ENCODE measurements at places on chromosomes 3 and 15. TPM values are rescaled to one million over a fixed set of nuclear protein-coding genes. Genes with fewer than 3 reads are reported as not detected.

The OR5AC2 gene
- not detected for polyA plus RNA-seq

The LNP1 gene
- polyA plus RNA-seq: 0.47 TPM

The LRRK1 gene
- polyA plus RNA-seq: 0.02 TPM

The RBMS3 gene
- polyA plus RNA-seq: not detected

DNA sequence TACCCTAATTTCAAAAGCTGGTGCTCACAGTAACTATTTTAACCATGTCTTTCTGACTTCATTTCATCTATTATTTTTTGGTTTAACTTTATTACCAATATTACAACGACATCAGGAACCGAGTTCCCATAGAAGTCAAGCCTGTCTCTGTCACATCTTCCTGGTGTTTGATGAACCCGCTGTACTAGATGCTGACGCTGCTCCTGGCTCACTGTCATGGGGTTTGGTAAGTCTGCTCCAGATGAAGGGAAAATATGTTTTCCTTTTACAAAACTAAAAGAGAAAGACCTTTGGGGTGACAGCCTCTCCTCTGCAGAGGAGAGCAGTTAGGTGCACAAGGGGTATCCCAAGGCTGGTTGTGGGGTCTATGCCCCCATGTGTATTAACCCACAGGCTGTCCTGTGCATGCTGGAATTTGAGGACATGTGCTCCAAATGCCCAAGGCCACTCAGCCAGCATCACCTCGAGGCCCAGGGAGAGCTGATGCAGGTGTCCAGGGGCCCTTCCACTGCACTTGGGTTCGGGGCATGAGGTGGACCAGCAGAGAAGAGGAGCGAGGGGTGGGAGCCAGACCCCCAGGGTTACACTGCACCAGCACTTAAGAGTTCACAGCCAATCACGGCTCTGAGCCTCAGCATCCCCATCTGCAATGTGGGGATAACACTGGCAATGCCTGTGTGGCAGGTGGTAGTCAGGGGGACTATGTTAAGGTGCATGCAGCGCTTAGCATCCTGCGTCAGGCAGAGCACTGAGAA, 62.2 kb downstream of the ATP10A start:
- no peak for DNase-seq

GRCh38 chr15:68487087-68487843, 55.3 kb upstream of the ITGA11 start:
- DNase-seq: no peak

DNA sequence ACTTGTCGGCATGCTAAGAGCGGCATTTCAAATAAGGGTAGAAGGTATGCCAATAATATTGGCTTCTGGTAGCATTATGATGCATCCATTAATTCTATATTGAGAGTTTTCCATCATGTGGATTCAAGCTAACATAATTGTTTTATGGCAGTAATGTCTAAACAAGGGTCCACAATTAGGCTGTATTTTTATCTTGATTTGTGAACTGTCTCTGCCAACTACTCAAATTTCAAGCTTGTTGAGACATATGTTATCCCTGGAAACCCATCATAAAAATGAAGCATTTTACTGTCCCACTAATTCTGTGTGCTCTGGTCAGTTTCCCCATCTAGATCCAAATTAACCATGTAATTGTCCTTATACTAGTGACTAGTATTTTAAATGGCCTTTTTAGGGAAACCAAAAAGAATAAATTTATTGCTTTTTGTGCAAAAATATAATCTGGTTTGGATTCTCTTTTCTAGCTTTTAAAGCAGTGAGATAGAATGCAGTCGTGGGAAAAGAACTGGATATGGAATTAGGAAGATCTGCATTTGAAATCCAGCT, 1.2 kb upstream of the OSTN start:
- DNase-seq: no peak

DNA sequence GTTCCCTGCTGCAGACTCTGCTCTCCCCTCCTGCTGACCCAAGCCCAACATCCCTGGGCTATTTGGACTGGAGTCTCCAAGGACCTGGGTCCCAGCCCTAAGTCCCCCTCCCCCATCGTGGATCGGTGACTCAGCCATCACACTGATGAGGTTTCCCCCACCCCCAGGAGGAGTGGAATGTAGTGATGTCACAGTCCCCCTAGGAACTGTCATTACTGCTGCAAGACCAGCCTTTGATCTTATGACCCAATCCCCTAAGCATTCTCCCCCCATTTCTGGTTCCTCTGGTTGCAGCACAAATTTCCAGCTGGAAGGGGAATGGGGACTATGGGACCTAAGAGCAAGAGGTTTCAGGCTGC, 63.4 kb upstream of the CSPG4 start:
- no peak for DNase-seq

- peak; percentile 44 for DNase-seq
These were observed 644 bp upstream of the NGLY1 start for GRCh38 chr3:25783661-25784512.

DNA sequence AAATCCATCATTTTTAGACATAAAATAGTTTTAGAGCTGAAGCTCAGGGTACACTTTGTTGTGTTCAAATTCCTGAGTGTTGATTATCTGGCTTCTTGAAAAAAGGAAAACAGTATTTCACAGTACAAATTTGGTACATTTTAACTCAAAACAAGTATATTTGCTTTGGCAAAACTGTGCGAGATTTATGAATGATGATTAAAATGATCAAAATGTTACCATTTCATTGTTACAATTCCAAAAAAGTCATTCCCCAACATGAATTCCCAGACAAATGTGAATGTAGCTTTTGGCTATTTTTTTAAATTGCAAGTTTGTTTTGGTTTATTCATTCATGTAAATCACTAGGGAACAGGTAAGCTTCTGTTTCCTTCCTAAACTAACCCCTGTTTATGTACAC, 347.4 kb upstream of the DCBLD2 start:
- DNase-seq: no peak

All from immature natural killer cell (primary cell).